Breast epithelium (tissue), 4 donors: ENCODE measurements at places on chromosomes 16 and 17. TPM values are rescaled to one million over a fixed set of nuclear protein-coding genes. Genes with fewer than 3 reads are reported as not detected.

SHCBP1 gene
- total RNA-seq = 0.96 TPM

CIBAR2 gene
- not detected for total RNA-seq

GLTPD2 gene
- not detected for total RNA-seq

FBXL19 gene
- 12.7 TPM for total RNA-seq

DNA sequence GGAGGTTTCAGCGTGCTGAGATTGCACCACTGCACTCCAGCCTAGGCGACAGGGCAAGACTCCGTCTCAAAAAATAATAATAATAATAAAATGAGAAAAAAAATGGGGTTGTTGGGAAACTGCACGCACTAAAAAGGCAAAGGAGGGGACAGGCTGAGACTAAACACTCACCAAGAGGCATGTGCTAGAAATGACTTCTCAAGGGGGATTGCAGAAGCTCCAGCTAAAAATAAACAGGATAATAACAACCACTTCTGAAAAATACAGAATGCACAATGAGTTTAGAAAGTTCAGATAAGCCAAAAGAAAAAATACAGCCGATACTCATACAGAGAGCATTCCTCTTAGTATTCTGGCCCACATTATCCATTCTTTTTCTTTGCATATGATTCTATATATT lies 15.1 kb upstream of the TIMP2 start:
- H3K36me3 ChIP-seq = no peaks in the 10 kb centered on the region
- H3K27me3 ChIP-seq = no peaks in the 10 kb centered on the region
- H3K27ac ChIP-seq = peak overlapping the region; percentile 54
- peaks cover 3% of the 10 kb centered on the region for H3K4me1 ChIP-seq

DNA sequence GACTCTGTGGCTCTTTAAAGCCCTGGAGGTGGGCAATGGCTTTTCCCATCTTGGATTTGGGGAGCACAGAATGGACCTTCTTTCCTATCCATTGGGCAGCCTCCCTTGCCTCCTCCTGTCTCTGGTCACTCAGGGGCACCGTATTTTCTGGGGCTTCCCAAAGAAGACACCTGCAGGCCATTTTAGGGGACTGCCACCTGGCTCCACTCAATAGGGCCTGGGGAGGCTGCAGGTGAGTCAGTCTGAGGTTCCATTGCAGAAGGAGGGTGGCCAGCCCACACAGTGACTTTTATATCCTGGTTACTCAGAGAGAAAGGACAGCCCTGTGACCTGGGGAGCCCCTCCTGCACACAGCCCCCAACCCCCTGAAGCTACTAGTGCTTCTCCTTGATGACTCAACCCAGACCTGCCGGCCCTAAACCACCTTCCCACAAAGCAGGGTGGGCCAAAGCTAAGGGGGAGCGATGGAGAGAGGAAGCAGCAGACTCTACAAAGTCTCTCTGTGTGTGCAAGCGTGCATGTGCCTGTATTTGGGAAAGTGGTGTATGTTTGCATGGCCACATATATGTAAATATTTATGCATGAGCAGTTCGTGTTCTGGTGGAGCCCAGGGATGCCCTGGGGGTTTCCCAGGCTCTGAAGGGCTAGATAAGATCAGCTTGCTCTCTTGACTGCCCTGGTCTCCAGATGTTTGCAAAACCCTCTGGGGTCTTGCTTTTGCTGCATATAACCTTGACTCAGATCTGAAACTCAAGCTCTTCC lies 5.0 kb downstream of the CX3CL1 start:
- H3K4me3 ChIP-seq = no peak overlapping the region
- H3K27me3 ChIP-seq = no peaks in the 10 kb centered on the region
- no peaks in the 10 kb centered on the region for H3K4me1 ChIP-seq
- DNase-seq = peak; percentile 70
- no peaks in the 10 kb centered on the region for H3K36me3 ChIP-seq
